ENCODE measurements at places on chromosomes 11 and 22. TPM values are rescaled to one million over a fixed set of nuclear protein-coding genes. Genes with fewer than 3 reads are reported as not detected.

DNA sequence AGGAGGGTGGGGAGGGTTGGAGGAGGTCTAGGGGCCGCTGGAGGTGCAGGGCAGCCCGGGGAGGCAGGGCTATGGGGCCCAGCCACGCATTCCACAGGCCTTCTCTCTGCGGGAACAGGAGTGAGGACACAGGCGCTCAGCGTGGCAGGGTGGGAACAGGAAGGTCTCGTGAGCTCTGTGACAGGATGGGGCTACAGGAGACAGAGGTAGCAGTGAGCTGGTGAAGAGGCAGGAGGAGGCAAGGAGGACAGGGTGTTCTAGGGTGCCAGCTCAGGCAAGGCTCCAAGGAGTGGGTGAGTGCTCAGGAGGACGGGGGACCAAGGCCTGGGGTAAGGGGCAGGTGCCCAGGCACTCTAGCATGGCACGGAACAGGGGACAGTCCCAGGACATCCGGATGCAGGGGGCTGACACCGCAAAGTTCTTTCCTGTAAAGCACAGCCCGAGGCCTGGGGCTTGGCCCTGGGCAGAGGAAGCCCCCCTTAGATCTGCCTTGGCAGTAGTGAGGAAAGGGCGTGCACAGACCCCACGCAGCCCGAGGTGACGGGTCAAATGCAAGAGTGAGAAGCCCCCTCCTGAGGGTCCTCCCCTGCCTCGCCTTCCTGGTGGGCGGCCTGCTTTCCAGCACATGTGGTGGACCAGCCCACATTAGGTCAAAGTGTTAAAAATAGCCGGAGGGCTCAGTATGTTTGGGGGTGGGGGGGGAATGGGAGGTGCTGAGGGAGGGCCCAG is 4.7 kb upstream of the NEAT1 start:
- no peak for DNase-seq

DNA sequence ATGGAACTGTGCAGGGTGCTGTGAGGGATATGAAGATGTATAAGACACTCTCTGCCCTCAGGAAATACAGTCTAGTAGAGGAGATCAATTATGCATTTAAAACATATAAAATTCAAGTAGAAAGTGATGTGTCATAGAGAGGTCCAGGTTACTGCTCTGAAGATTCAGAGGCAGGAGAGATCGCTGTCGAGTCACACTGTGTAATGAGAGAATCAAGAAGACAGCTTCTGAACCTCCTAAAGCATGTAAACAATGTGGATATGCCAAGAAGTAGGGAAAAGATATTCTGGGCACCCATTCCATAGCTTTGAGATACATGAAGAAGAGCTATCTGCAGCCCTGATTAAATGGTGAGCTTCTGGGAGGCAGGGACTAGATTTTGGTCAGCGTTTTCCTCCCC is 16.7 kb downstream of the SSH3 start:
- no peak for DNase-seq

Gene GNAZ
- 3.0 TPM for polyA plus RNA-seq

Gene PANX3
- not detected for polyA plus RNA-seq
